ENCODE measurements at places on chromosomes 3 and 15.
A peak's percentile ranks its signal among the peaks of the same experiment; 100 is the strongest.

GRCh38 chr15:96336108-96336595 is 5.7 kb downstream of the NR2F2 start:
- H3K4me1 ChIP-seq = peaks cover 4% of the 10 kb centered on the region
- peak overlapping the region; percentile 96 for H3K27ac ChIP-seq
- peak overlapping the region; percentile 99 for H3K4me3 ChIP-seq

DNA sequence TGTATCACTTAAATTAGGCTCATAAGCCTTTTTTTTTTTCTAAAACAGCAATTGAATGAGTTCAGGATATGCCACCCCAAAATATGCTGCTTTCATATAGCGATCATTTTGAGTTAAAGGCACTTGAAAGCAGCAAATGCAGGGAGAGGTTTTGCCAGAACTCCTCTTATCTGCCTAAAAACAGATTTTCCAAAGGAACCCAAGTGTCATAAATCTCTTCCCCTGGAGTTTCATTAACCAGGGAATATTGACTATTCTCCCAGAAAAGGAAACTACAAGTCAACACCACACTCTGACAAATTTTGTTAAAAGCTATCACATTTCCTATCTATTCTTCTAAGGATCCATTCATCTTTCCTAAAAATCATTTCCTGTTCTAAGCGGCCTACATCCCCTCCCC is 11.3 kb downstream of the DNAAF4 start:
- H3K4me3 ChIP-seq = peak overlapping the region; percentile 18
- peaks cover 13% of the 10 kb centered on the region for H3K4me1 ChIP-seq
- DNase-seq = no peak
- H3K27ac ChIP-seq = no peak overlapping the region

DNA sequence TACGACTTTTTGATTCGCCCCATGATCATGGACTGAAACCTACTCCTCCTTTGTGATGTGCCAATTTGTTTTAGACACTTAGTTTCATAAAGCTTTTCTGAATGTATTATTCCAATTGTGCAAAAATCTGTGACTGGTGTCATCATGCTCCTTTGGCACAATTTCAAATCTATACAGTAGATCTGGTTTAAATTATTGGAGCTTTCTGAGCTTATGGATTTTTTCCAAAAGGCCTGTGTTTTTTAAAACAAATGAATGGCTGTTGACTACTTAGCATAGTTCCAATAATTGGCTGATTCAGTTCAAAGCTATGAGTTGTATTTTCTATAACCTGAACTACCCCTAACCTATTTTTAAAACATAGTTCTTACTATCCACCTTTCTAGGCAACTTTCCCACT is 282.7 kb downstream of the CNTN3 start:
- no peak overlapping the region for H3K27ac ChIP-seq
- no peak for DNase-seq
- no peaks in the 10 kb centered on the region for H3K27me3 ChIP-seq
- H3K4me3 ChIP-seq = no peak overlapping the region
- H3K4me1 ChIP-seq = no peaks in the 10 kb centered on the region

DNA sequence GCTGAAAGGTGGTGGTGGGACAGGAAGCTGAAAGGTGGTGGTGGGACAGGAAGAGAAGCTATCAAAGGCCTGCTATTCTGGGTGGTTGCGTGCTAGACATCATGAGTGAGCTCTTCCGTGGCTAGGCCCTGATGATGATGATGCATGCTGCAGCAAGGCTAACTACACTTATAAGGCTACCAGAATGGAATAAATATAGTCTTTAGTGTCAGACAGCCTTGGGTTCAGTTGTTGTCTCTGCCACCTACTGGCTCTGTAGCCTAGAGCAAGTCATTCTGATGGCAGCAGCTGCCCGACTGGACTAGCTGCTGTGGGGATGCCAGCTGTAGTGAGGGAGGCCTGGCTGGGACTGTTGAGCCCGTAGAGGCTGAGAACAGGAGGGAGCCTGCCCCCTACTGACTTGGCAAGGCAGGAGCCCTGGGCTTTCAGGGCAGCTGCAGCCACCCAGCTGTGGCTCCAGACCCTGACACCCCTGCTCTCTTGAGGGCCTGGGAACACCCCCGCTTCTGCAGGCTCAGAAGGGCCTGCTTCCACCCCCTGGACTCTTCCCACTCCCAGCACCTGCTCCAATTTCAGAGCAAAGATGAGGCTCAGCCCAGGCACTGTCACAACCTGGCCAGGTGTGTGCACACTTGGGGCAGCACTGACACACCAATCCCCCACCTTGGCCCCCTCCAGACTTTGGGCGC is 21.4 kb upstream of the ZBED2 start:
- no peaks in the 10 kb centered on the region for H3K36me3 ChIP-seq
- DNase-seq = no peak
- no peaks in the 10 kb centered on the region for H3K27me3 ChIP-seq
- peaks cover 19% of the 10 kb centered on the region for H3K4me1 ChIP-seq

DNA sequence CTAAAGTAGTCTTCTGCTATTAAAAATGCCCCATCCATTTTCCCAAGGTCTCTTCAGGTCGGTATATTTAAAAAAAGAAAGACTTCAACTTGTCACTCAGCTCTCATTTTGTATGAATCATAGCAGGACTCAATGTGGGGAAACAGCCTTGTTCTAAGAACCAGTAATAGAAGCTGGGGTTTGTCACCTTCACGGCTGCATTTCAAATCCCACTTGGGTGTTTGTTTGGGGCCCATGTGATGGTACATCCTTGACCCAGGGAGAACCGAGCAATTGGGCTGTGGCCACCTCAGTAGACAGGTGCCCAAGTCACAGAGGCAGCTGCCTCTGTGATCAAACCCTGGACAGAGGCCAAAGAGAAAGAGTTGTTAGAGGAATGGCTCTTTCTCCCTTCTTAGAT is 70.3 kb upstream of the ARL8B start:
- no peak overlapping the region for H3K4me3 ChIP-seq
- no peak overlapping the region for H3K27ac ChIP-seq
- no peak for DNase-seq
- H3K36me3 ChIP-seq = no peaks in the 10 kb centered on the region

- DNase-seq = peak; percentile 80
- H3K27me3 ChIP-seq = no peaks in the 10 kb centered on the region
- peak overlapping the region; percentile 14 for H3K27ac ChIP-seq
- H3K36me3 ChIP-seq = peaks cover 38% of the 10 kb centered on the region
- H3K4me1 ChIP-seq = peaks cover 18% of the 10 kb centered on the region
Measured at GRCh38 chr3:126013751-126014156, 44.8 kb downstream of the ROPN1B start.

DNA sequence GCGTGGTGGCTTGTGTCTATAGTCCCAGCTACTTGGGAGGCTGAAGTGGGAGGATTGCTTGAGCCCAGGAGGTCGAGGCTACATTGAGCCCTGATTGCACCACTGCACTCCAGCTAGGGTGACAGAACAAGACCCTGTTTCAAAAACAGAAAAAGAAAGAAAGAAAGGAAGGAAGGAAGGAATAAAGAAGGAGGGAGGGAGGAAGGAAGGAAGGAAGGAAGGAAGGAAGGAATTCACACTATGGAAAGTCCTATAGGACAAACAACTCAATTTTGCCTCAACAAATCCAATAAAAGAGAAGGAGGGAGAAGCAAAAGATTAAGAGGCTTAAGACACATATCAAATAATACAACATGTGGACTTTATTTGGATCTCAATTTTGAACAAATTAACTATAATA is 16.5 kb upstream of the TCF12 start:
- H3K27me3 ChIP-seq = no peaks in the 10 kb centered on the region
- DNase-seq = no peak
- H3K4me1 ChIP-seq = no peaks in the 10 kb centered on the region
- H3K4me3 ChIP-seq = no peak overlapping the region
- H3K36me3 ChIP-seq = peaks cover 2% of the 10 kb centered on the region
- no peak overlapping the region for H3K27ac ChIP-seq

- no peak overlapping the region for H3K4me3 ChIP-seq
- H3K27ac ChIP-seq = no peak overlapping the region
- H3K27me3 ChIP-seq = no peaks in the 10 kb centered on the region
- no peak for DNase-seq
Measured at GRCh38 chr15:39132070-39132469, 448.8 kb upstream of the THBS1 start.

DNA sequence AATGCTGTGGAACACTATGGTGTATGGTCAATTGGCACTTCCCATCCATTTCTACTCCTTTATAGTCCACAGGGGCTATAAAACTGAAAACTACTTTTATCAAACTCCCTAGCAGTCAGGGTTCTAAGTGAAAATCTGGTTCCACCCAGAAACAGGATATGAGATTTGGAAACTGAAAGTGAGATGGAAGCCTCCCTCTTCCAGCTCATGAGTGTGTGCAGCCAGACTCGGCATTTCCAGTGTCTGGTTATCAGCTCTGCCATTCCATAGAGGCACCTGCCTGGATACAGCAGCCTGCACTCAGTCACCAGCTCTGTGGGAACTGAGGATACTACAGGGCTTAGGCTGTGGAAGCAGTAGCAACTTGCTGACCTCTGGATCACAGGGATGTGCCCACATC is 14.7 kb upstream of the PLA2G4F start:
- no peaks in the 10 kb centered on the region for H3K27me3 ChIP-seq
- H3K27ac ChIP-seq = no peak overlapping the region
- no peak for DNase-seq
- no peak overlapping the region for H3K4me3 ChIP-seq
- H3K36me3 ChIP-seq = peaks cover 72% of the 10 kb centered on the region

DNA sequence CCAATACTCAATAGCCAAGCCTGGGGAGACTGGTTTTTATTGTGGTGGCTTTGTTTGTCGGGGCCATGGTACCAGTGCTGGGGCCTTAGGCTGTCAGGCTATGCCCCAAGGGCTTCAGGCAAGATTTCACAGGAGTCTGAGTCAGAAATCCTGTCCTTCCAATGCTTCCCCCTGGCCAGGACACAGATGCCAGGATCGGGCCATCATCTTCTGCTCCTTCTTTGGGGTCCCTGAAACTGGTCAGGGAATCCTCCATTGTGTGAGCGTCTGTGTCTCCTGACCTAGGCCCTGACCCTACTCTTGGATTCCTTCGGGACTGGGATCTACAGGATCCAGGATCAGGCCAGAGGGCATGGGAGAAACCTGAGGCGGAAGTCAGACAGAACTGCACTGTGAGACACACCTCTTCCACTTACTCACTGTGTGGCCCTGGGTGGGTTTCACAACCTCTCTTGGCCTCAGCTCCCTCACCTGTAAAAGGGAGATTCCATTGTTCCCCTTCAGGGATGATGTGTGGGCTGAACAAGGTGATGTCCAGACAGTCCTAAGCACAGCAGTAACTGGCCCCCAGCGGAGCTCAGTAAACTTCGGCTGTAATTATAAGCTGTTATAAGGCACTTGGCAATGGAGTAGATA is 292.7 kb downstream of the UACA start:
- H3K27ac ChIP-seq = no peak overlapping the region
- H3K36me3 ChIP-seq = no peaks in the 10 kb centered on the region
- H3K27me3 ChIP-seq = peaks cover 58% of the 10 kb centered on the region
- peaks cover 21% of the 10 kb centered on the region for H3K4me1 ChIP-seq

- peaks cover 69% of the 10 kb centered on the region for H3K36me3 ChIP-seq
- no peaks in the 10 kb centered on the region for H3K27me3 ChIP-seq
- H3K27ac ChIP-seq = no peak overlapping the region
- H3K4me1 ChIP-seq = peaks cover 2% of the 10 kb centered on the region
Measured at GRCh38 chr15:63669074-63669473, 71.9 kb downstream of the FBXL22 start.

- H3K4me1 ChIP-seq = peaks cover 25% of the 10 kb centered on the region
- no peaks in the 10 kb centered on the region for H3K27me3 ChIP-seq
- DNase-seq = no peak
- H3K27ac ChIP-seq = no peak overlapping the region
Measured at GRCh38 chr3:24310887-24311286, 183.8 kb downstream of the THRB start.

- no peaks in the 10 kb centered on the region for H3K4me1 ChIP-seq
- H3K27me3 ChIP-seq = no peaks in the 10 kb centered on the region
- no peak overlapping the region for H3K27ac ChIP-seq
- DNase-seq = no peak
Measured at GRCh38 chr3:79564192-79564591, 203.6 kb downstream of the ROBO1 start.

- no peak for DNase-seq
- peaks cover 17% of the 10 kb centered on the region for H3K36me3 ChIP-seq
- H3K4me1 ChIP-seq = peaks cover 68% of the 10 kb centered on the region
- H3K4me3 ChIP-seq = peak overlapping the region; percentile 27
- peak overlapping the region; percentile 83 for H3K27ac ChIP-seq
- no peaks in the 10 kb centered on the region for H3K27me3 ChIP-seq
Measured at GRCh38 chr3:149609595-149609994, 48.2 kb downstream of the WWTR1 start.

DNA sequence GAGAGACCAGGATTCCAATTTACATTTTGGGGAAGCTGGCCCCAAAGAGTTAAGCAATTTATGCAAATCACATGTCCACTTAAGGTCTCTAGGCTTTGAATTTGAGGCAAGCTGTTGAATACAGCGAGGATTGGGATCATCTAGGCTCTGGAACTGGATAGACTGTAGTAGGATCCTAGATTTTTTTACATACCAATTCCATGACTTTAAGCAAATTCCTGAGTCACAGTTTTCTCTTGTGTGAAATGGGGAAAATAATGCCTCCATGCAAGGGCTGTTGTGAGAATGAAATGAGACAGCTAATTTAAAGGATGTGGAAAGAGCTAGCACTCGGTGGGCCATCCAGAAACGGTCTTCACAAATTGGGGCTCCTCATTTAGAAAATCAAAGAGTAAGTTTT is 103.4 kb downstream of the MINAR1 start:
- no peak overlapping the region for H3K4me3 ChIP-seq
- H3K27me3 ChIP-seq = peaks cover 6% of the 10 kb centered on the region
- no peak overlapping the region for H3K27ac ChIP-seq
- DNase-seq = no peak
- H3K4me1 ChIP-seq = no peaks in the 10 kb centered on the region

- no peak for DNase-seq
- no peak overlapping the region for H3K27ac ChIP-seq
- H3K36me3 ChIP-seq = no peaks in the 10 kb centered on the region
- H3K4me3 ChIP-seq = no peak overlapping the region
- H3K4me1 ChIP-seq = no peaks in the 10 kb centered on the region
Measured at GRCh38 chr3:109903100-109903499, 565.8 kb upstream of the DPPA4 start.

GRCh38 chr3:188180114-188180513 is 26.2 kb downstream of the LPP start:
- H3K4me1 ChIP-seq = peaks cover 51% of the 10 kb centered on the region
- no peak for DNase-seq
- H3K4me3 ChIP-seq = no peak overlapping the region
- H3K27ac ChIP-seq = peak overlapping the region; percentile 71
- H3K27me3 ChIP-seq = no peaks in the 10 kb centered on the region

DNA sequence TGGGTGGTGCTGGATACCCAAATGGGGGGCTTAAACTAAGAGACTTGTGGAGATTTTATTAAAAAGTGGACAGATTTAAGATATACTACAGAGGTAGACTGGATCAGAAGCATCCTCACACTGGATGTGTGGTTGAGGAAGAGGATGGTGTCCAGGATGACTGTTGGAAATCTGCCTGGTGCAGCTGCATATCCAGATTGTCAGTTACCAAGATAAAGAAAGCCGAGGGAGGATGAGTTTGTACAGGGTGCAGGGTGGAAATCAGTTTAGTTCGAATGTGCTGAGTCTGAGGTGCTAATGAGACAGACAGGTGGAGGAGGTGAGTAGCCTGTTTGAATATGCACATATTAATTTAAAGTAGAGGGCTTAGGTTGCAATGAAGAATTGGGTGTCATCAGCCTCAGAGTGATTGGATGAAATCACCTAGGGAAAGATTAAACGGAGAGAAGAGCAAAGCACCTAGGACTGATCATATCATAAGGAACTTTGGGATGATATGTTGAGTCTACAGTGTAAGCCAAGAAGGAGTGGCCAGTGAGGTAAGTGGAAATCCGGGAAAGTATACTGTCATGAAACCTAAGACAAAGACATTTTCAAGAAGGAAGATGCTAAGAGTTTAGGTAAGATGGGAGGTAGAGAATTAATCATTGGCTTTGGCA is 74.1 kb upstream of the GOLGA8B start:
- peaks cover 40% of the 10 kb centered on the region for H3K27me3 ChIP-seq
- no peak for DNase-seq
- H3K4me3 ChIP-seq = no peak overlapping the region
- H3K36me3 ChIP-seq = no peaks in the 10 kb centered on the region

Measured in osteocyte (in vitro differentiated cells).